Fibroblast of skin of back (primary cell): ENCODE measurements at places on chromosomes 7 and 10.

DNA sequence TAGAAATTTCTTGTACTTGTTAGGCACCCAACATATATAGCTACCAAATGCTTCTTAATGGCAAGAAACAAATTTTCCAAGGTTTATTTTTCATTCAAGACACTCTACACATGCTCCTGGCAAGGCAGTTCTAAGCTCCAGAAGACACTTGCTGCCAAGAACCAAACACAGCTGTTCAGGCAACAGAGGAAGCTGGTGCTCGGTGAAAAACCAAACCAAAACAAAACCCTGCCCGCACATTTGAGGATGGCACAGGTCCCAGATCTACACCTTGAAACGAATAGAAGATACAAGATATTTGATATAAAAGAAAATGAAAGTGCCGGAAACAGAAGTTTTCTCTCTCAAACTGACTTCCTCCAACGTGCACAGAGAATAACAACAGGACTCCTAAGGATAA, 4.9 kb upstream of the DNTT start:
- no peak for DNase-seq

DNA sequence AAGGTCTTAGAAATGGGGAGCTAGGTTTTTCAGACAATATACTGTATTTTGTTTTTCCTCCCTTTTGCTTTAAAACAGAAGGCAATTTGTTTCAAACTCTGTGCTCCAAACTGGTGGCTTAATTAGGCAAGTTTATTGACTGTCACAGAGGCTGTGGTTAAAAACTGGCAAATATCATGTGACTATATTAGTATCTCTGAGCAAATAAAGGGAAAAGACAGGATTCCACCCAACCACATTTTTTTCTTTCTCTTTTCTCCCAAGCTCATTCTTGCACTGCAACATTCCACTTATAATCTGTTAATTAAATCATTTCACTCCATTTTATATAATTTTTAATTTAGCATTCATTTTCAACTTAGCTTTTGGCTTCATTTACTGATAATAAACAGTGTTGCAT, 615.8 kb downstream of the AUTS2 start:
- DNase-seq: no peak

DNA sequence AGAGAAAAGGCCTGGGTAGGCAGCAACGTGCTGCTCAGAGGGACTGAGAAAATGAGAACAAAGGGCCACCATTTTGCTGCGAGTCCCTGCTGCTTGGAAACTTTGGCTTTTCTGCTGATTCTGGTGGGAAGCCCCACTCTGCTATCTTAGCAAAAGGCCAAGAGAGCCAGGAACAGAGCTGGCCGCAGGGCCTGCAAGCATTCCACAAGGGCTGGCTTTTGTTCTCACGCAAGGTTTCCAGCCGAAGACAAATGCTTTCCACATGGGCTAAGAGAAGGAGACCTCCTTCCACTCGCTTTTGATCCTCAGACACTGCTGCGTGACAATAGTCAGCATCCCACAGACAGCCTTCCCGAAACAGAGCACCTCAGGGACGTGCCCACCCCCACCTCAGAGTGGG, 163.1 kb downstream of the ARHGAP12 start:
- peak; percentile 84 for DNase-seq

GRCh38 chr10:78236416-78237015, 202.9 kb downstream of the RPS24 start:
- no peak for DNase-seq

GRCh38 chr10:46264737-46265368, 21.9 kb upstream of the ANTXRL start:
- no peak for DNase-seq

GRCh38 chr7:33873981-33874750, 31.2 kb upstream of the BMPER start:
- peak; percentile 93 for DNase-seq

GRCh38 chr7:35251606-35252310, 2.1 kb downstream of the TBX20 start:
- DNase-seq: no peak

GRCh38 chr10:71920540-71921323, 43.5 kb upstream of the CHST3 start:
- DNase-seq: no peak

- peak; percentile 45 for DNase-seq
Measured at GRCh38 chr7:34430456-34430855, 227.6 kb upstream of the NPSR1 start.

- peak; percentile 12 for DNase-seq
Measured at GRCh38 chr7:30136743-30137485, 2.1 kb downstream of the MTURN start.
